Activated T-cell treated with anti-CD3 and anti-CD28 coated beads for 1 hour (primary cell): ENCODE measurements at places on chromosomes 11 and 22.

GRCh38 chr11:95102733-95103132 is 13.1 kb downstream of the ENDOD1 start:
- no peak for DNase-seq

GRCh38 chr11:30412509-30412908 is 89.6 kb downstream of the ARL14EP start:
- DNase-seq: no peak

DNA sequence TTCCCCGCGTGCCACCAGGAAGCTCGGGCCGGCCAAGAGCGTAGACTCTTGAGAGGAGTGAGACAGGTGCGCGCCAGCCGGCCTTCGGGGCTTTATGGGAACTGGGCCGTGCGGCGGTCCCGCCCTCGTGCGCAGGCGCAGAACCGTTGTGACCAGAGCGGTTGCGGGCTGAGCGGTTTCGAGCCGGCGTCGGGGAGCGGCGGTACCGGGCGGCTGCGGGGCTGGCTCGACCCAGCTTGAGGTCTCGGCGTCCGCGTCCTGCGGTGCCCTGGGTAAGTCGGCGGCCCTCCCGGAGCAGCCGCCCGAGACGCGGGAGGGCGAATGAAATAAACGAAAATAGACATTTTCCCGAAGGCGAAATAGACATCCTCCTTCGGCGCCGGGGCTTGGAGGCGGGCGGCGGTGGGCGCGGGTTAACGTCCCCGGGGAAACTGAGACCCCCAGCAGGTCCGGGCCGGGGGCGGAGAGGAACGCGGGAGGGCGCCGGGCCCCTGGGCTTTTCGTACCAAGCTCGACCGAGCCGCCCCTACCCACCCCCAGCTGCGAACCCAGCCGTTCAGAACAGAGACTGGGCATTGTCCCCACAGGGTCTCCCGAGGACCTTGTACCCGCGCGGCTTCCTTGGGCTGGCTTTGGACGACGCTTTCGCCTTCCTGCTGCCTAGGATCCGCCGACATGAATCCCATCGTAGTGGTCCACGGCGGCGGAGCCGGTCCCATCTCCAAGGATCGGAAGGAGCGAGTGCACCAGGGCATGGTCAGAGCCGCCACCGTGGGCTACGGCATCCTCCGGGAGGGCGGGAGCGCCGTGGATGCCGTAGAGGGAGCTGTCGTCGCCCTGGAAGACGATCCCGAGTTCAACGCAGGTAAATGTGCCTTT is at the start of gene ASRGL1:
Gene ASRGL1, plus strand, starts transcription at position 146 of the 879 bp plus-strand sequence. Its CDS starts 530 bp downstream, at position 676.
- DNase-seq: peak; percentile 70

DNA sequence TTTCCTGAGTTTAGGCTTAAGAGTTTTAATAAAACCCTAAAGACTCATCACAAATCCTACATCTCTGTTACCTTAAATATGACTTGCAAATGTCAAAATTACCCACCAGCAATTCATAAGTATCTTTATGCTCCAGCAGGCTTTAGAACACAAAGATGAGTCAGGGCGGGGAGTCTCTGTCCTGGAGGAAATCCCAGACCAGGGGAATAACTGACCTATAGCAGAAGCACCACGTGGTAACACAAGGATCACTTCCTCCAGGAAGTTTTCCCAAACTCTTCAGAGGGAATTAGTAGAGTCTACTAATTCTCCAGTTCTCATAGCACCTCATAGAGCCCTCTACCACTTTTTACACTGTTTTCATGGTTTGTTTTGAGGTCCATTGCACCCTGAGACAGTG is 217.0 kb downstream of the NAV2 start:
- no peak for DNase-seq

GRCh38 chr11:60170566-60170965 is 12.3 kb downstream of the MS4A6A start:
- DNase-seq: no peak

GRCh38 chr11:18495271-18495670 is 31.5 kb downstream of the TSG101 start:
- no peak for DNase-seq

DNA sequence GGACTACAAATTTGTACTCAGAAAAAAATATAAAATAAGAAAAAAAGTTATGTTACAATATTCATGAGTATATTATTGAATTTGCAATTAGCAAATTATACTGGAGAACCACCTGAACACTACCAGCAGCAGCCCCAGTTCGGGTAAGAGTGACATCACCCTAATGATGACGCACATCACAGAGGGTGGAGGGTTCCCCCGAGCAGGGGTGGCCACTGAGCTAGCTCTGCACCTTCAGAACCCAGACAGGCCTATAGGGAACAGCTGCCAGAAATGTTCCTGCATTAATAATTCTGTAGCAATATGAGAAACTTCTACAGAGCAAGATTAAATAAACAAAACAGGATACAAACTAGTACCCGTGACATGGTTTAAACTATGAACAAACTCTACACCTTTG is 17.5 kb upstream of the ARAP1 start:
- DNase-seq: no peak

DNA sequence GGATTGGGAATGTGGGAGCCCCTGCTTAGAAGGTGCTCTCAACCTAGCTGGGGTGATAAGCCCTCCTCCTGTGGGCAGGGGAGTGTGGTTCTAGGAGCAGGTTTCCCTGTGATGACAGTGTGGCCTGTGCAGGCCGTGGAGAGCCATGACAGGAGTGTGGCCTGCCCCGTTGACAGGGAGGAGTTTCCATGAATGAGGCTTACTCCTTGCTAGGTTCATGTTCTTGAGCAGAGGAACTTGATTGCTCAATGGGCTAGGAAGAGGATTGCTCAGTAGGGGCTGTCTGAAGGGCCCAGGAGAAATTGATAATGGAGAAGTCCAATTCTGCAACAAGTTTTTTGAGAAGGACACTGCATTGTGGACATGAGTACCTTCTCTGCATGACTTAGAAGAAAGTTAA is 92.0 kb downstream of the PPP6R3 start:
- no peak for DNase-seq

GRCh38 chr11:102592634-102593581 is 32.2 kb downstream of the MMP20 start:
- DNase-seq: no peak

- DNase-seq: no peak
These were observed 3.3 kb upstream of the EPS8L2 start for GRCh38 chr11:702462-703461.

- DNase-seq: no peak
These were observed 29.2 kb downstream of the ADAMTS15 start for GRCh38 chr11:130477586-130478203.

DNA sequence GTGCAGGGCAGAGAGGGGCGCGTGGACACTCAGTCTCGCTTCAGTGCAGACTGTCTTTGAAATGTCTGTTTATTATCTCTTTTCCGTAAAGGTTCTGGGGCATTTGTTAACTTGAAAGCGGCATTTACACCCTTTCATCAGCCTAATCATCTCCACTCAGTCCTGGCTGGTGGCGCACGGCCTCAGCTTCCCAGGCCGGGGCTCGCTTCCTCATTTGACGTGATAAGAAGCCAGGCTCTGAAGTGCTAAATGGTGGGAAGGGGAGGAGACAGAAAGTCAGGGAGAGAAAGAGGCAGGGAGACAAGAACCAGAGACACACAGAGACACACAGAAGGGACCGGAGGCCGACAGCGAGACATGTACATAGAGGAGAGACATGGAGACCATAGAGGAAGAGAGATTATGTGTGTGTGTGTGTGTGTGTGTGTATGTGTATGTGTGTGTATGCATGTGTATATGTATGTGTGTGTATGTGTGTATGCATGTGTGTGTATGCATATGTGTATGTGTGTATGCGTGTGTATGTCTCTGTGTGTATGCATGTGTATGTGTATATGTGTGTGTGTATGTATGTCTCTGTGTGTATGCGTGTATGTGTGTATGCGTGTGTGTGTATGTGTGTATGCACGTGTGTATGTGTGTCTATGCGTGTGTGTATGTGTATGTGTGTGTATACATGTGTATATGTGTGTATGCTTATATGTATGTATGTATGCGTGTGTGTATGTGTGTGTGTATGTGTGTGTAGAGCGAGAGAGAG is 101.5 kb downstream of the ST3GAL4 start:
- no peak for DNase-seq

DNA sequence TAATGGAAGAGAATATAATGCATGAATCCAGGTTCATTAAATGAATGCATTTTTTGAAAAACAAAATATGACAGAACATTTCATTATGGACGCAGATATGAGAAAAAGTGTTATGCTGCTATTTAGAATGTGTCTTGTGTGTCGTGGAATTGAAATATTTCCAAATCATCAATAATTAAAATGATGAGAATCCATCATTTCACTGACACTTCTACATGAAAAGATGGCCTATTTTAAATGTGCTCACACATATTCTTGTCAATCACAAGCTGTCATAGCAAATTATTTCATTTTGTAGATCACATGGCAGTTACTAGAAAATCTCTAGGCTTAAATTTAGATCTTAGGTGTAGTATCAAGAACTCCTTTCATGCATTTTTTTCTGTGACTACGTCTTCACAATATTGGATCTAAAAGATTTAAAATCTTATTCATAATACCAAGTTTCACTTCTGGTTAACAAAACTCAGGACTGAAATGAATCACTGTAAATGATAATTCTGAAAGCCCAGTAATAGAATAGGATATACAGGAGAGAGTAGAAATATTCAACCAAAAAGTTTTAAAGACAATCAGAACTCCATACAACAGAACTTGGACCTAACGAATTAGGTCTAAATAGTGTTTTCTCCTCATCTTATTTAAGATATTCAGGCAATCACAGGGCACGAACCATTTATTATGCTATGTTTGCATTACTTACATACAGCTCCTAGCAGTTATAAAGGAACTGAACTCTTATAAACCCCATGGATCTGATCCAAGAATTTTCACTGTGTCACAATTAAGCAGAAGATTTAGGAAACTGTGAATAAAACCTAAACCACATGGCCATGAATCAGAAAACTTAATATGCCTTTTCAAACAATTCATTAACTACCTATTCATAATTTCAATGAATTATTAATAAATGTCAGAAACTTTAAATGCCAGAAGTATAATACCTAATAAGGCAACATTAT is 67.7 kb downstream of the DCDC1 start:
- DNase-seq: no peak

- no peak for DNase-seq
These were observed 41.9 kb upstream of the EMID1 start for GRCh38 chr22:29163808-29164207.

- no peak for DNase-seq
These were observed 6.8 kb upstream of the CHKA start for GRCh38 chr11:68127714-68128681.

- DNase-seq: no peak
These were observed 21.7 kb downstream of the PTPN5 start for GRCh38 chr11:18769802-18770456.
